ENCODE measurements at places on chromosomes 12 and 14.

DNA sequence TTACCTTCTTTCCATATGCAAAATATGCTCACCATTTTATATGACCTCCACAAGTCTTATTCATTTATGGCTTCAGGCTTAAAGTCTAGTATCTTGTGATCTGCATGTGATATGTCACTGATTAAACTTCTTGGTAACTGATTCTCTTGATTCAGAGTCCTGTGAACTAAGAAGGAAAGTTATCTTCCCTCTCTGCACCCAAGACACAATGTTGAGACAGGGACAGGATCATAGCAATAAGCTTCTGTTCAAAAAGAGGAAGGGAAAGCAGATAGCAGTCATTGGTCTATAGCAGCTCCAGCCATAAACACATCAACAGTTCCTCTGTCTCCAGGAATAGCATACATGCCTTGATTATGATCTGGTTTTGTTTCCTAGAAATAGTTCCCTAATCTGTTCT, 103.1 kb downstream of the UNC79 start:
- DNase-seq: no peak

DNA sequence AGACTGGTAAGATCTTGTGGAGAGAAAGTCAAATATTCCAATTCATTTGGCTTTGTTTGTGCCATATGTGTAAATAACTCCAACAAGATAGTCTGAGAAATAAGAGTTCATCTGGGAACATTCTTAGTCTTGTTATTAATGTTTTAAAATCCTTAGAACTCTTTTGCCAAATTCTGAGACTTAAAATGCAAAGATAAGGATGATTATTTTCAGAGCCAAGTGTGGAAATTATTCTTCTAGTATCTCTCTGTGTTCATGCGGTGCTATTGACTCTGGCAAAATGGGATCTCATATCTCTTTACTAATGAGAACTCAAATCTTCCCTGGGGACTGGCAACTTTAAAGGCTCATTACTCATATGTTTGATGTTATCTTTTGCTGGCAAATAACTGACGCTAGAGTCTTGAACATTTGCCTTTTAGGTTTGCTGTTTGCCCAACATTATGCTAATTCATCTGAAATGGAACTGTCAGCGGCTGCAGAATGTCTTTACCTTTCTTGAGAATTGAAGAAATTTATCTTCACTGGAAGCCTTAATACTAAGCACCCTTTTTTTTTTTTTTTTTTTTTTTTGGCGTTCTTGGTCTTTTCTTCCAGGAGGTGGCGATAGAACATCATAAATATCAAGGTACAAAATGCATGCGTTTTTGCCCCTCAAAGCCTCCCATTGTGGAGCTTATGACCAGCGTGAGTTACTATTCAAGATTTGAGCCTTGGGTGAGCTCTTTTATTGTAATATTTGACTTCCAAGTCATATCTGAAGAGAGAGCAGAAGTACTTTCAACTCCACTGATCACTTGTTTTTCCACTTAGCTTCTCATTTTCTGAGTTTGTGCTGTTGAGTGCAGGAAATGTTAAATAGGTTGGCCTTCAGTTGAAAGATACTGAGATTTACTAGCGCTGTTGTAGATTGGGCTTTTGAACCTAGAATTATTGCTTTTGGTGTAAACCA, 86.5 kb downstream of the CAND1 start:
- DNase-seq: no peak

GRCh38 chr12:63875703-63876102, 31.2 kb downstream of the SRGAP1 start:
- no peak for DNase-seq

- DNase-seq: no peak
Measured at GRCh38 chr14:49673586-49673985, 14.4 kb downstream of the POLE2 start.

DNA sequence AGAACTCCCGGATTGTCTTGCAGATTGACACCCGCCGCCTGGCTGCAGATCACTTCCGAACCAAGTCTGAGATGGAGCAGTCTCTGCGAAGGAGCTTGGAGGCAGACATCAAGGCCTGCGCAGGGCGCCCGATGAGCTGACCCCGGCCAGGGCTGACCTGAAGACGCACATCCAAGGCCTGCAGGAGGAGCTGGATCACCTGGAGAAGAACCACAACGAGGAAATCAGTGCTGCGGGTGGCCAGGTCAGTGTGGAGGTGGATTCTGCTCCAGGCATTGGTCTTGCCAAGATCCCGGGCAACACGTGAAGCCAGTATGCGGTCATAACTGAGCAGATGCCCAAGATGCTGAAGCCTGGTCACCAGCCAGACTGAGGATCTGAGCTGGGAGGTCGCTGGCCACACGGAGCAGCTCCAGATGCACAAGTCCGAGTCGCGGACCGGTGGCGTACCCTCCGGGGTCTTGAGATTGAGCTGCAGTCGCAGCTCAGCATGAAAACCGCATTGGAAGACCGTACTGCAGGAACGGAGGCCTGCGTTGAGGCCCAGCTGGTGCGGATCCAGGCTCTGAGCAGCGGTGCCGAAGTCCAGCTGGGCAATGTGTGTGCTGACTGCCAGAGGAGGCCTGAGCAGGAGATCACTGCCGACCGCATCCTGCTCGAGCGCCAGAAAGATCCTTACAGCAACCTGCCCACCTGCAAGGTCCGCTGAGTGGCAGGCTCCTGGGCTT, 12.4 kb upstream of the A2M start:
- DNase-seq: no peak

GRCh38 chr14:105088812-105089745, 23.8 kb upstream of the GPR132 start:
- no peak for DNase-seq

DNA sequence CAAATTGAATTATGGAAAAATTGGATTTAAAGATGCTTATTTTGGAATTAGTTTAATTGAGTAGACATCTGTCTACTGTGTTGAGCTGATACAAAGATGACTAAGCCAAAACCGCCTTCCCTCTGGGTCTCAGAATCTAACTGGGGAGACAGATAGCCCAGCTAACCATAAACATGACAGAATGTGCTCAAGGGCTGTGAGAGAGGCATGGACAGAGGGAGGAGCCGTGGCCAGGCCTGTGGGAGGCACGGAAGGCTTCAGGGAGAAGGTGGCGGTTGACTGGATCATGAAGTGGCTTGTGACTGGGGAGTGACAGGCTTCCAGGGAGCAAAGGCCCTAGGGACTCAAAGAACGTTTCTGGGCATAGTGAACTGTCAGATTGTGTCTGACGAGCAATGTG, 74.6 kb downstream of the DACT1 start:
- DNase-seq: no peak

DNA sequence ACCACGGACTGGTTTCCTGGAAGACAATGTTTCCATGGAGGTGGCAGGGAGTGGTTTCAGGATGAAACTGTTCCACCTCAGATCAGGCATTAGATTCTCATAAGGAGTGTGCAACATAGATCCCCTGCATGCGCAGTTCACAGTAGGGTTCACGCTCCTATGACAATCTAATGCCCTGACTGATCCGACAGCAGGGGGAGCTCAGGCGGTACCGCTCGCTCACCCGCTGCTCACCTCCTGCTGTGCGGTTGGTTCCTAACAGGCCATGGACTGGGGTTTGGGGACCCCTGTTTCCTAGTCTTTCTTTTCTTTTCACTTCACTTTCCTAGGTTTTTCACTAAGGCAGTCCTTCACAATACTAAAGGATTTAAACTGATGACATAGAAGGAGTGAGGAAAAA, 39.6 kb downstream of the GUCY2C start:
- peak; percentile 55 for DNase-seq

GRCh38 chr12:110266980-110267620, 13.9 kb upstream of the ATP2A2 start:
- DNase-seq: no peak

DNA sequence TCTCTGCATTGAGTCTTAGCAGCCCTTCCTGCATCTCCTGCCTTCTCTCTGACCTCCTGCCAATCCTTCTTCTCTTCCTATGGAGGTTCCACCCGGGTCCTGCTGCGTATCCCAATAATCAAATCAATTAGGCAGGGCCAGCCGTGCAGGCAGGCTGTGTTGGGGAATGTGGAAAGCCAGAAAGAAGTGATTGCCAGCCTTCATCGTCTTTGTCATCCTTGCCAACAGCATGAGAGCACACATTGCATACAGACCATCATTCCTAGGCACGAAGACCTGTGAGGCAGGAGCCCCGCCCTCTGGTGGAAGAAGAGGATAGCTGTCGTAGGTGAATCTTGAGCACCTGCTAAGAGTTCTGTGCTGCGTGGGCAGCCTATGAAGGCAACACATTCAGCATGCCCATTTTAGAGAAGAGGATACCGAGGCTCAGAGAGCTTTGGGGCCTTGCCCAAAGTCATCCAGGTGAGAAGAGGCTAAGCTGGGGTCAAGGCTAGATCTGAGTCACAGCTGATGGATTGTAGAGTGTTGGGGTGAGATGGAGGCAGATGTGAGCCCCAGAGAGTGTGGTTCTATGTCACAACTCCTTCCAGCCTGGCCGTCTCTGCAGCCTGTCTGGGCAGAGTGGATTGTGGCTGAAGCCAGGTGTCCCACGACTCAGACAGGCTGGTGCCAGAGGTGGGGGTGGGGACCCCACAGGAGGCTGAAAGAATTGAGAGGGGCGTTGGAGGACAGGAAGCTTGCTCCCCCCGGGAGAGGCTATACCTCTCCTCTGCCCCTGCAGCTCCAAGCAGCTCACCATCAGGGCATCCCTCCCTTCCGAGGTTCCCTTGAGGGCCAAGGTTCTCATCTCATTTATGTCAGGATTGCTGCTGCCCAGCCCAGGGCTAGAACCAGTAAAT, 12.7 kb downstream of the C14orf132 start:
- peak; percentile 52 for DNase-seq

- DNase-seq: no peak
Measured at GRCh38 chr12:106046301-106046846, 92.4 kb downstream of the NUAK1 start.

- no peak for DNase-seq
Measured at GRCh38 chr12:87171356-87171755, 857.8 kb downstream of the C12orf50 start.

GRCh38 chr12:110245369-110245772, 35.7 kb upstream of the ATP2A2 start:
- peak; percentile 57 for DNase-seq

DNA sequence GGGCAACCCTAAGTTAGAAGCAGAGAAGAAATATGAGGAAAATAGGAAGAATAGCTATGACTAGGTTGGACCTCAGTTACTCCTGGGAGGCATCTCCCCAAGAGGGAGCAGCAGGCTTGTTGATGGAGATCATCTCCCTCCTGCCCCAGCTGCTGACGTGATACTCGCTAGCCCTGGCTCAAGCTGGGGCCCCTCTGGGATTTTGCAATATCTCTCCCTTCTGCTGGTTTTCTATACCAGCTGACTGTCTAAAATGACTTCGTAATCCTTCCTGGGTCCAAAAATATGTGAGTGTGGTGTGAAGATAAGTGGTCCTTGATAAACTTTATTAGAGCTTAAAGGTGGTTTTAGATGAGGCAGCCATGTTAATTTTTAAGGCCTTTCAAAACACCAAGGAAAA, 4.5 kb upstream of the HECTD4 start:
- DNase-seq: no peak

- no peak for DNase-seq
Measured at GRCh38 chr14:41072776-41073175, 533.9 kb upstream of the LRFN5 start.

DNA sequence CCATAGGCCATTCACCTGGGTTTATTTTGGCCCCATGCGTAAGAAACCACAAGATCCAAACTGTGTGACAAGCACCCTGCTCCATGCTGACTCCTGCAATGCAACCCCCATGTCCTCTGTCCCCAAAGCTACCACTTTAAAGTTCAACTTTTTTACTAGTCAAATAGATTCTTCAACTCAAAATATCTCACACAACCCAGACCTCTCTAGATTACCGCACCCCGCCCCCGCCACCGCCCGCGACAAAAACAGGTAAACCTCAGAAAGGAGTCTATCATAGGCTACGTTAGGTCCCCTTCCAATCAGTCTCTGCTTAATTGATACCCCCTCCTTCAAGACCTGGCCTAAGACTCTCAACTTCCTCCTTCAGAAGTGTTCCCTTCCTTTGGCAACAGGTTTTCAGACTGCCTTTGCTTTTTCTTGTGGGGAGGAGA, 2.2 kb downstream of the ZFP36L1 start:
- no peak for DNase-seq

GRCh38 chr12:79299447-79300198, 391.1 kb downstream of the PAWR start:
- DNase-seq: no peak

- DNase-seq: no peak
Measured at GRCh38 chr12:95694136-95694535, 96.4 kb downstream of the NTN4 start.

DNA sequence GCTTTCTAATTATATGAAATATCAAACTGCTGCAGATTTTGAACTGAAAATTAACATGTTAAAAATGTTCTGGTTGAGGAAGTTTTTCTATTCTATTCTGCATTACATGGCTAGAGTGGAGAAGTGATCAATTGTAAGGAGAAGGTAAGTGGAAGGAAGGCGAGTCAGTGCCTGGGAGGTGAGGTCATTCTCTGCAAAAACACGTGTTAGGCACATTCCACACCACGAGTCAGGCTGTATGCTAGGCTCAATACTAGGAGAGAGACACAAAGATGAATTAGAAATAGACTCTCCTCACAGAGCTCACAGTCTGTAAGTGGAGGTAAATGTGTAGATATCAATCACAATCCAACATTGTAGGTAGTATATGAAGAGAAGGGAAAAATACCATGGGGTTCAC, 194.1 kb downstream of the NOVA1 start:
- no peak for DNase-seq

DNA sequence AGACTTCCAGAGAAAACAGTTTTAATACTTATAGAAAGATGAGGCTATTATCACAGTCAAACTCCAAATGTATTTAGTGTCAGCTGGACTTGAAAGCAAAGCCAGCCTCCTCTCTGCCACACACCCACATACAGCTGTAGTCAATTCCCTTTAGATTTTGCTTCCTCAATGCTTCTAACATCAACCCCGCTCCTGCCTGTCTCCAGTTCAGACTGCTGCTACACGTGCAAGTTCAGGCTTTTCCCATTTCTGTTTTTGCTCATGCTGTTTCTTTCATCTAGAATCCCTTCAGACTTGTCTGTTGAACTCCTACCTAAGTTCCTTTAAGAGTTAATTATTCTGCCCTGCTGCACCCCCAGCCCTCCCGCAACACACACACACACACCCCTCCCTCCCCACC, 380.0 kb downstream of the KCNH5 start:
- DNase-seq: no peak

GRCh38 chr12:89392391-89392790, 40.1 kb upstream of the DUSP6 start:
- DNase-seq: no peak

- DNase-seq: no peak
Measured at GRCh38 chr14:92493492-92493891, 20.1 kb upstream of the RIN3 start.

DNA sequence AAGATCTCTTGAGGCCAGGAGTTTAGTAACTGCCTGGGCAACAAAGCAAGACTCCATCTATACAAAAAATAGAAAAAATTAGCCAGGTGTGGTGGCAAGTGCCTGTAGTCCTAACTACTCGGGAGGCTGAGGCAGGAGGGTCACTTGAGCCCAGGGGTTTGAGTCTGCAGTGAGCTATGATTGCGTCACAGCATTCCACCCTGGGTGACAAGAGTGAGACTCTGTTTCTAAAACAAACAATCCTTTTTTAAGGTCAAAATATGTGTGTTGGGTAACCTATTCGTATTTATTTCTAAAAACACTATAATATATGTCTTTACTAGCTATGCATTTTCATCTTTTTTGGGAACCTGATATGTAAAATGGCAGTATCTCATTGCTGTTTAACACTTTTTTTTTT, 7.4 kb downstream of the FBXO21 start:
- no peak for DNase-seq

- no peak for DNase-seq
Measured at GRCh38 chr12:72018036-72018435, 79.4 kb downstream of the TPH2 start.

GRCh38 chr14:104191409-104191997, 53.1 kb downstream of the KIF26A start:
- no peak for DNase-seq

GRCh38 chr12:46387670-46388069, 15.1 kb upstream of the SLC38A2 start:
- no peak for DNase-seq
